ENCODE measurements at places on chromosomes 2 and 18.

GRCh38 chr2:156333274-156333950 lies 891 bp upstream of the NR4A2 start:
- no peak for DNase-seq

- no peak for DNase-seq
Measured at GRCh38 chr2:110770404-110770958, 38.1 kb downstream of the ACOXL start.

GRCh38 chr18:78596794-78597345 lies 382.7 kb upstream of the SALL3 start:
- DNase-seq, result no peak

DNA sequence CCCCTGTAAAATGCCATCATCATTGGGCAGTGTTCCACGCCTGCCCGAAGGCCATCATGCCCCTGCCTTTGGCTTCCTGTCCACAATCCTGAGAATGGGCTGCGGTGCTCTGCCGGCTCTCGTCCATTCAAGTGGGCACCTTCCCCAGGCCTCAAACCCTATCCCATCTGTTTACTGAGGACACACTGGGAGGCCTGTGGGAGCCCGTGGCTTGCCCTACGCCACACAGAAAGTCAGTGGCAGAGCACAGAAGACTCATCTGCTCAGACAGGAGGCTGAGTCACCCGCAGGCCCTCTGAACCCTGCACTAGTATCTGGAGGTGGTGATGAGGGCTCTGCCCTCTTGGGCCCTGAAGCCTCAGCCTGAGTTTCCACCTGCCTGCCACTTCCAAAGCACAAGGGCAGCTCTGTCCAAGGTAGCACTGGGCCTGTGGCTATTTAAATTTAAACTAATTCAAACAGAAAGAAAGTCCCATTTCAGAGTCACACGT lies 19.1 kb upstream of the ANKRD53 start:
- DNase-seq, result no peak

GRCh38 chr2:9638532-9638931 lies 7.7 kb upstream of the YWHAQ start:
- DNase-seq, result no peak

DNA sequence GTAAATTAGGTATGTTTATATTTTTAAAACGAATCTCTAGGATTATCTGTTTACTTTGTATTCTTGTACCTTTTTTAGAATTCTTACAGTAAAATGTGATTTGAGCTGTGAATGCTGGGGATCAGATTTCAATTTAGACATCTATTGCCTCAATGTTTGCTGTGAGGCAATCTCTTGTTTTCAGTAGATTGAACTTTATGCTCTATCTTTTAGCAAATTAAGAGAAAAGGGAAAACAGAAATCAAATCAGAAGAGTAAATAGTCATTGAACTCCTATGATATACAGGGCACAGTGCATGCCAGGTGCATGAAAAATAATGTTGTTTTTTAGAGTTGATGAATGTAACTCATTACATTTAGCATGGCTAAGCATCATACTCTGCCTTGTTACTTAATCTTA lies 39.5 kb downstream of the ZC3H6 start:
- DNase-seq, result no peak

GRCh38 chr18:61791031-61791430 lies 101.8 kb downstream of the RNF152 start:
- DNase-seq, result no peak

DNA sequence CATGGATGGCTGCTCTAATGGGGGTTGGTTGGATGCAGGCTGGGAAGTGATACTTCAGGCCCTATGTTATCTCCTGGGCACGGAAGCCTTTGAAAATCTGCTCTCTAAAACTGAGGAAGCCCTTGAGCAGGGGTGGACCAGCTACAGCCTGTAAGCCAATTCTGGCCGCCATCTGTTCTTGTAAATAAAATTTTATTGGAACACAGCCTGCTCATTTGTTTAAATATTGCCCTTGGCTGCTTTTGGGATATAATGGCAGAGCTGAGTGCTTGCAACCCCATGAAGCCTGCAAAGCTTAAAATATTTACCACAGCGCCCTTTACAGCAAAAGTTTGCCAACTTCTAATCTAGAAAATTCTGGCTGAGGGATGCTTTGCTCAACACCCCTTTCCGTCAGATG lies 11.9 kb upstream of the IGFBP2 start:
- DNase-seq, result no peak

GRCh38 chr2:195395362-195395761 lies 261.7 kb upstream of the SLC39A10 start:
- DNase-seq, result no peak

DNA sequence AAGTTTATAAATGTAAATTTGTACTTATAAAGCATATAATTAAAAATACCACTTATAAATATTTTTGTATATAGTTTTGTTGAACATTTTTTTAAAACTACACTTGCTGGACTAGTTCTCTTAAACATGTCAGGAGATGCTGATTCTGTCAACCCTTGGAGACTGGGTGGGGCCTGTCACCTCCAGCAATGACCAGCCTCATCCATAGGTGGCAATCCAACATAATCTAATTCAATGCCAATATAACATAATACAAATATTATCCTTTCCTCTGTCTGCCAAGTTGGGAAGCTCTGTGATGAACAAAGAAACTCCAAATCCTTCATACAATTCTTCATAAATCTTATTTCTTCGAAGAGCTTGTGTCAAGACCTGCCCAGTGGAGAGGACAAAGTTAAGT lies 140.4 kb downstream of the RBMS1 start:
- DNase-seq, result no peak

DNA sequence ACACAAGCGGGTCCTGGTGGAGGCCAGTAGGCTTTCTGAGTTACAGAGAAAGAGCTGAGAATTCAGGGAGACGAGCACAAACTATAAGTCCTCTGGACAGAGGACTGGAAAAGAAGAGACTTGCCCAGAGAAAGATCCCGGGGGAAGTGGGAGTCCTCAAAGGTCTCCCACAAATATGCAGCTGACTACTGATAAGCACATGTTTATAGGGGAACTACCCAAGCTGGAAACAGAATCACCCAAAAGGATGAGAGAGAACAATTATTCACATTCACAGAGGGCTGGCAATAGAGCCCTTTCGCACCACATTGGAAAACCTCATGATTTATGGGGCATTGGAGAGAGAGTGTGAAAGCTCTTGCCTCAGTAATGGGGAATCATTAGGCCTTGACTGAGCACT lies 337.6 kb downstream of the IRS1 start:
- no peak for DNase-seq

DNA sequence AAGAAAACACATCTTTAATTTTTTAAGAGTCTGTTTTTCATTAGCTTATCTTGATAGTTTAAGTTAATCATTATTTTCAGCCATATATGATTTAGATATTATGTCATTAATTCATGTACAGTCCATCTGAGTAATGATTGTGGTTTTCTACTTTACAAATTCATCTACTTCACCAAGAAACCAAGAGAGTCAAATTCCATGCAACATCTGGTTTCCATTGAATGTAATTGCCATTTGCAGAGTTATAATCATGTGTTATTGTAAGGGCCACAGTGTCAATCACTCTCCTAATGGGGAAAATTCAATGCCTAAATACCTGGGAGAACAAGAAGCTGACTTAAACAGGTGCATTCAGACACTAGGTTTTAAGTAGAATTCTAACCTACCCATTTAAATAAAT lies 217.2 kb upstream of the OSR1 start:
- DNase-seq, result no peak

- DNase-seq, result no peak
Measured at GRCh38 chr2:130341562-130342019, 1.1 kb upstream of the IMP4 start.

DNA sequence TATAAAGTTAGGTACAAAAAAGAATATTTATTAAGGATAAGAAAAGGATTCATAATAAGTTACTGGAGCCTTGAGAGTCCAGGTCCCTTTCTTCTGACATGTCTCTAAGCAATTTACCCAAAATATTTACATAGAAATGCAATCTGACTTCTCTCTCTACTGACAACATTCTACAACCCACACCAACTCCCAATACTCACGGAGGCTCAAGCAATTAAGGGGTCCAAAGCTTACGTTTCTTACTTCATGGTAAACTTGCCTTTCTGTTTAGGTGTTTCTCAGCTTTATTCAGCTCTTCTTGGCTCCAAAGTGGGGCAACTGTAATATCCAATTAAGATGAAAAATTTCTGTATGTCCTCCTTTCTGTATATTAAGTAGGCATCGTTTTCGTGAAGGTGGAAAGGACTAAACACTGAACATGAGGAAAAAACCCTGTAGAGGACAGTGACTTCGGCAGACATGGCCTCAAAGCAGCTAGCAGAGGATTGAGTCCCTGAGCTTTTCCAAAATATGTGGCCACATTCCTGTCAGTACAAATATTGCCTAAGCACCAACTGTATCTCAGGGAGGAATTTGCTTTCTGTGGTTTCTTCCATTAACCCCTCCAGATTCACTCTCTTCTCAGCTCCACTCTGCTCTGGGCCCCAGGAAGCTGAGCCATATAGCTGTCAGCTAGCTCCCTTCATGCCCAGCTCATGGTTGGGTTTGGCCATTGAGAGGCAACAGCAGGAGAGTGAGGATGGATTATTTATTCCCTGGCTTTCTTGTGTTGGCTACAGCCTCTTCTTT lies 67.9 kb upstream of the GLS start:
- no peak for DNase-seq

- DNase-seq, result no peak
Measured at GRCh38 chr2:15128846-15129245, 432.3 kb downstream of the NBAS start.

DNA sequence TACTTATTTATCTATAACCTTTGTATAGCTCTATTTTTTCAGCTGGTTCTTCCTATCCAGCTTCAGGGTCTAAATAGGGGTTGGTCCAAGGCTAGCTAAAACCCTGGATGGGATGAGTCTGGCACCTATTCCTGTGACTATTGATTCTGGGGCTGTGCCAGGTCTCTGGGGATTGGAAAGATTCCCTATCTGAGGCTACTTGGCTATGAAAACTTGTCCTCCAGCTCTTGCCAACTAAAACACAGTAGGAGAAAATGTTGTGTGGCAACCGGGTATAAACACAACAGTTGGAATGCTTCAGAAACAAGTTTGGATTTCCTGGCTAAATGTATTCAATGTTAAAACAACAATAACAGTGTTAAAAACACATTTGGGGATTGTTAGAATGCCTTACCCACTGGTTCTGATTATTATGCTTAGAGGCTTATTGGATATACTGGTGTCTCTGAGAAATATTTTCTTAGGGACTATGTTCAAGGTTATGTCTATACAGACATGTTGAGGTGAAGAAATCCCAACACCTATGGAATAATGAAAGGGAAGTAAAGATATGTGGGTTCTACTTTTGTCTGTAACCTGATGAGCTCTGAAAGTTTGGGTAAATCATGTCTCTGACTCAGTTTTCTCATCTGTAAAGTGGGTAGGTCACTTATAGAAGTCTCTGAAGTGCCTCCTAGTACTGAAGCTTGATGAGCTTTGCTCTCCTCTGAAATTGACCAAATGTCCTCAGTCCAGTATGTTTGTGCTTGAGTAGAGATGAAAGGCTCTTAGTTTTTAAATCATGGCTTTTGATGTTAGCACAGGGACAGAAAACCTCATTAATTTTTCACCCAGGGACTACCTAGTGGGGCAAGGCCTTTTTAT lies 460.7 kb downstream of the MTX2 start:
- no peak for DNase-seq

GRCh38 chr18:24651434-24651833 lies 191.0 kb downstream of the HRH4 start:
- DNase-seq, result no peak

DNA sequence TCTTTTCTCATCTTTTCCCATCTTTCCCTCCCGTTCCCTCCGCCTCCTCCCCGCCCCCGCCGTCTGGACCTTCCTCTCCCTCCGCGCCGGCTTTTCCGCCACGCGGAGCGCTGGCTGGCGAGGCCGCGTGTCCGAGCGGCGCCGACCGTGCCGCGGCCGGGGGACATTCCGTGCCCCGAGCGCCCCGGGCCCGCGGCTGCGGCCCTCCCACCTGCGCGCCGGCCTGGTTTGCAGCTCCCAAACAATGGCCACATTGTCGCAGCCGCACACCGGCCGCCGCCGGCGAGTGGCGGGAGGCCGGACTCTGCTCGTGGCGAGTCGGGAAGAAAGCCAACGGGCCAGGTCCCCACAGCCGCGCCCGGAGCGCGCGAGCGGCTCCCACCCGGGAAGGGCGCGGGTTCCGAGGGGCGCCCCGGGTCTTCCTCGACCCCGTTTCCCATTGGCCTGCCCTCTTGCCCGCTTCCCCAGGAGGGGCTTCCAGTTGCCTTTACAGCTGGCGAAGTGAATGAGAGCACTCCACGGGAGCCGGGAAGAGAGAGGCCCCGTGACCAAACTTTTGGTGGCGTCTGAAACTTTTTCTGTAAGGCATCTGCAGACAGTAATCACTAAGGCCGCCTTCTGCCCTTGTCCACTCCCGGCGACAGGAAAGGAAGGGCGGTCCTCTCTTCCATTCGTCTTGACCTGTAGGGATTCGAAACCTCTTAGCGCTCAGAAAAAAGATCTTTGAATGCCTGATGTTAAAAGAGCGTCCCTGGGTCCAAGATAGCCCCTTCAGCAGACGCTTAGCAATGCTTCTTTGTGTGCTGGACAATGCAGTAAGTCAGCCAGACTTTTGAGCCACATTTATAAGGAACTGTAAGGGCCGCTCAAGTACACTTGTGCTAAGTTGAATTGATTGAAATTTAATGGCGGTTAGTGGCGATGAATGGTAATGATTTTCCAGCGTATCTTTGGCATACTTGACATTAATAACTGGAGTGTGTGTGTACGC lies 6.2 kb downstream of the GLI2 start:
- no peak for DNase-seq

GRCh38 chr2:134120406-134120732 lies 133.5 kb upstream of the MGAT5 start:
- no peak for DNase-seq

DNA sequence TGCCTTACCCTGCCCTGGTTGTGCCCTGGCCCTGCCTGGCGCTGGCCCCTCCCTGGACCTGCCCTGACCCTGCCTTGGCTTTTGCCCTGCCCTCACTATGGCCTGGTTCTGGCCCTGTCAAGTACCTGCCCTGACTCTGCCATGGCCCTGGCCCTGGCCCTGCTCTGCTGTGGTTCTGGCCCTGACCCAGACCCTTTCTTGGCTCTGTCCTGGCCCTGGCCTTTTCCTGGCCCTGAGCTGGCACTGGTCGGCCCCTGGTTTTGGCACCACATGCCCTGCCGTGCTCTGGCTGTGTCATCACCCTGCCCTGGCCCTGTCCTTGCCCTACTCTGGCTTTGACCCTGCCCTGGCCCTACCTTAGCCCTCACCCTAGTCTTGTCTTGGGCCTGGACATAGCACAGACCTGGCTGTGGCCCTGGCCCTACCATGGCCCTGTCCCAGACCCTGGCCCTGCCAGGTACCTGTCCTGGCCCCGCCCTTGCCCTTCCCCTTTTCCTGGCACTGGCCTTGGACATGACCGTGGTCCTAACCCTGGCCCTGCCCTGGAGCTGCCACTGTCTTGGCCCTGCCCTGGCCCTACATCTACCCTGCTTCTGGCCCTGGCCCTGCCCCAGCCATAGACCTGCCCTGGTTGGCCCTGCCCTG lies 4.8 kb upstream of the ANKRD62 start:
- DNase-seq, result no peak
